ENCODE measurements at places on chromosomes 6 and 20. TPM values are rescaled to one million over a fixed set of nuclear protein-coding genes. Genes with fewer than 3 reads are reported as not detected.

DNA sequence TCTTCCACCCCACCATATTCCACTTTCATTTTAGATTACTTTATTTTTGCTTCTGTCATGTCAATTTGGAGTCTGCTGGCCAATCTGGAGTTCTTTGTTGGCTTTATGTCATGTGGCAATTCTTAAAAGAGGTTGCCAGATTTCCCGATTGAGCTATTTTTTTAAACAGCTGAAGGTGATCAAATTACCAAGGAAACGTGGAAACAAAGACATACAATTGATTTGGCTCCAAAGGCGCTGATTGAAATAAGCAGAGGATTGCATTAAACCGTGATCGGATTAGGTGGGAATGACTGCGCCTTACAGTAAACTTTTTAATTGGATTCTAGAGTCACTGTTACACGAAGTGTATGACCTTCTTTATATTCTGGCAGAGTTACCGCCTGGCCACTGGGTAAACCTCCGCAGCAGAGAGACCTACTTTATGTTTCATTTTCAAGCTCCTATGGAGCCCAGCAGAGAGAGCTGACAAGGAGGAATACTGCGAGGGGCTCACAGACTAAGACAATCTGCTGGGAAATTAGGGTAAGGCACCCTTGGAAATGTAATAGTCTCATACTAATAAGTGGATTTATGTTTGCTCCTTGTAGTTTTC is 37.9 kb downstream of the SIM1 start:
- DNase-seq = no peak

GRCh38 chr6:37192666-37193065 is 22.7 kb downstream of the PIM1 start:
- DNase-seq = no peak

BHLHE23 gene
- not detected for total RNA-seq

DEFB124 gene
- not detected for total RNA-seq

- DNase-seq = no peak
Measured at GRCh38 chr6:138863321-138863720, 67.4 kb downstream of the ECT2L start.

CPXM1 gene
- total RNA-seq = 4.3 TPM

DNA sequence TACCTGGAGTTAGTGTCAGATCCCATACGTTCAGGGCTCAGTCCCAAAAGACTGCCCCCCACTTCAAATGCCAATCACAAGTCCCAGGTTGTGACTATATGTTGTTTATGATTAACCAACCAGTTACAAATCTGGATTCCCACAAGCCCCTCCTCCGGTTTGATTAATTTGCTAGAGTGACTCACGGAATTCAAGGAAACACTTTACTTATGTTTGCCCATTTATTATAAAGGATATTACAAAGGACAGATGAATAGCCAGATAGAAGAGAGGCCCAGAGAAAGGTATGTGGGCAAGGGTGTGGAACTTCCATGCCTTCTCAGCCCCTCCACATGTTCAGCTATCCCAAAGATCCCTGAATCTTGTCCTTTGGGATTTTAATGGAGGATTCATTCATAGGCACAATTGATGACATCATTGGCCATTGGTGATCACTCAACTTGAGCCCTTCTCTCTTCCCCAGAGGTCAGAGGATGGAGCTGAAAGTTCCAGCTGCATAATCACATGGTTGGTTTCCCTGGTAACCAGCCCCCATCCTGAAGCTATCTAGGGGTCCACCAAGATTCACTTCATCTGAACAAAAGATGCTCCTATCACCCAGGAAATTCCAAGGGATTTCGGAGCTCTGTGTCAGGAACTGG is 2.0 kb downstream of the ECT2L start:
- no peak for DNase-seq

DNA sequence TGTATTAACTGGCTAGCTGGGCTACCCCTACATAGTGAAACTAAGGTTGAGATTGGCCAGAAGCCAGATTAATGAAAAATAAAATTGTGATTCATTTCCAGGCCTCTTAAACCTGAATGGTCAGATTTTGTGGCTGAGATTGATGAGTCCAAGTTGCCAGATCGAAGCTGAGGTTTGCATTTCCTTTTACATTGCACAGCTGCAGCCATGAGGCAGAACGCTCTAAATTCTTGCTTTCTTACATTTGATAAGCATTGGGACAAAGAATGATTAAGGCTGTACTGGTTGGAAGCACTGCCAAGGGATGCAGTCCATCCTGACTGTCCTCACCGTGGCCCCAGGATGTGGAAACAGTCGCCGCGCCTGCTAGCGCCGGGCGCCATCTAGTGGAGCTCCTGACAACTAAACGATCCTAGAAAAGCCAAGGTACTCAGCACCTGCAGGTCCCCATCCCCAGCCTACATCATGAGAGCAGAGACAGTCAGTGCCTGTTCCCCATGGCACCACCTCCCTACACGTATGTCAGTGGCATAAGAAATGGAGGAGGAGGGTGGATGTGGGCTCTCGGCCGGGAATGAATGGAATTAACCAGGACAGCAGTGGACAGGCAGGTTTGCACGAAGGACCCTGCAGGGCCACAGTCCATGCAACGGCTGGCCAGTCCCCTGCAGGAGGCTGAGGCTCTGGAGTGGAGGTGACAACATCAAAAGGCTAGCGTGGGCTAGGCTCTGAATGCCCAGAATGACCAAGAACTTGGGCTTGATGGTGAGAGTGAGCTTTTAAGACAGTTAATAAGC is 19.0 kb downstream of the PXDC1 start:
- peak; percentile 77 for DNase-seq

DNA sequence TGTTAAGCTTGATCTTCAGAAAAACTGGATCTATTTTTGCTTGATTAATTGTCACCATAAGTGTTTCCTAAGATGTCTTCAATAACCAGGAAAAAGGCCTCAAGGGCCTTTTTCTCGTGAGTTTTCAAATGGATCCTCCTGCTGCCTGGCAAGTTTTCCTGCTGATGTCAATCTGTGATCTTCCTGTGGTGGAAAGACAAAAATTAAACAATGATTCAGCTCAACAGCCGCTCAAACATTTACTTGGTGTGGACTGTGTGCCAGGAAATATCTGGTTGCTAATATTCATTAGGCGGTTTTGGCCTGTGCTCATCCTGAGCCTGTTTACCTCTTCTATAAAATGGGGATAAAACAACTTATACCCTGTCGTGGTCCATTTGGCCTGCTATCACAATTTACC is 35.4 kb upstream of the SSTR4 start:
- no peak for DNase-seq

HLA-DRB1 gene
- total RNA-seq = 45.9 TPM

- no peak for DNase-seq
Measured at GRCh38 chr6:34227761-34228421, 8.8 kb upstream of the HMGA1 start.

LPA gene
- total RNA-seq = not detected

- DNase-seq = no peak
Measured at GRCh38 chr20:33434434-33434833, 9.1 kb downstream of the SNTA1 start.

SRXN1 gene
- total RNA-seq = 34.1 TPM
